ENCODE measurements at places on chromosomes 2 and 18. TPM values are rescaled to one million over a fixed set of nuclear protein-coding genes. Genes with fewer than 3 reads are reported as not detected.
A peak's percentile ranks its signal among the peaks of the same experiment; 100 is the strongest.

The CYB5A gene
- 28.2 TPM for total RNA-seq

GRCh38 chr2:135047300-135047699, at the start of gene MAP3K19:
Gene MAP3K19, minus strand, starts transcription at chr2:135047447. Its CDS starts 22,800 bp downstream, at chr2:135024647.
- no peaks in the 10 kb centered on the region for H3K27me3 ChIP-seq
- no peak within 1 kb of the TSS for H3K27ac ChIP-seq
- DNase-seq: no peak
- no peak within 1 kb of the TSS for H3K4me3 ChIP-seq
- no peaks in the 10 kb centered on the region for H3K36me3 ChIP-seq
- H3K4me1 ChIP-seq: peaks cover 7% of the 10 kb centered on the region

DNA sequence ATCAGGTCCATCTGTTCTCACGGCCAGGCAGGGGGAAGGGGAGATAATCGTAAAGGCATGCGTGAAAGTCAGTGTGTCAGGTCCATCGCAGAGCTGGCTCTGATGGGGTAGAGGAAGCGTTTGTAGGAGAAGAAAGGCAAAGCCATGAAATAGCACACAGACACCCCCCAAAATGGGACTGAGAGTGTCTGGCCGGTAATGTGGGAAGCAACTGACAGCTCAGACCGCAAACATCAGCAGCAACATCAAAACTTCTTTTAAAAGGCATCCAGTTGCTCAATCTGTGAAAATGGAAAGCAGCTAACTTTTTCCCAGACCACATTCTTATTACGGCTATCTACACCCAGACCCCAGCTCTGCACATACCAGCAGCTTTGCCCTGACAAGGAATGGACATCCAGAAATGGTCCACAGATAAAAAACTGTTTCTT, 232.6 kb downstream of the EN1 start:
- peaks cover 29% of the 10 kb centered on the region for H3K4me1 ChIP-seq
- no peak overlapping the region for H3K4me3 ChIP-seq
- H3K36me3 ChIP-seq: no peaks in the 10 kb centered on the region
- DNase-seq: peak; percentile 32
- no peak overlapping the region for H3K27ac ChIP-seq

- DNase-seq: no peak
- H3K4me3 ChIP-seq: no peak overlapping the region
- no peaks in the 10 kb centered on the region for H3K27me3 ChIP-seq
- H3K27ac ChIP-seq: no peak overlapping the region
These were observed 3.0 kb upstream of the CEP68 start for GRCh38 chr2:65053199-65053598.

GRCh38 chr2:85549826-85550225, 10.9 kb downstream of the MAT2A start:
- no peaks in the 10 kb centered on the region for H3K27me3 ChIP-seq
- no peak overlapping the region for H3K27ac ChIP-seq
- no peak for DNase-seq
- H3K36me3 ChIP-seq: no peaks in the 10 kb centered on the region
- no peak overlapping the region for H3K4me3 ChIP-seq

DNA sequence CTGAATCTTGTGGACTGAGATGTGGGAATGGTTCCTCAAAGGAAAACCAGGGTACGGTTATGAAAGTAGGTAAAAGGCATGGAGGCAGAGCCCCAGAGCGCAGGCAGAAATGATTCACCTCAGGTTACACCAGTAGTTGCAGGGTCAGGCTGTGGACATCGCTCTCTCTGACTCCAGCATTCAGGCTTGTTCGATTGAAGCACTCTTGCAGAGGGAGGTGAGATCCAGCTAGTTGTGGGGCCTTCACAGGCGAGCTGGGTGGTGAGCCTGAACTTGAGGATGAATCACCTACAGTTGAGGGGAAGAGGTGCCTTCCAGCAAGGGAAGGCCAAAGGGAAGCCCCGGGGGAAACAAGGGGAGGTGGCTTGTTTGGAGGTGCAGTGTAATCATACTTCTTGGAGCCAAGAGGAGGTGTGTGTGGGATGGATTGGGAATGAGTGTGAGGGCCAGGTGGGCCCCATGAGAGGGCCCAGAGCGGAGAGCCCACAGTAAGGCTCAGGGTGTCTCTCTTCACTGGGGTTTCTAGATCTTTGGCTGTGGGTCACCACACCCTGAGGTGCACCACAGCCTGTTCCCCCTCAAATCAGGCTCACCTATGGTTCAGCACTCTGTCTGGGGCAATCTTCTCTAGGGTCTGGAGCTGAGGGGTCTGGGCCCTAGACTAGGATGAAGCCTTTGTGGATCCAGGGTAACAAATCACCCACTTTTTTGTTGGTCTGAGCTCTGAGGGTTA, 48.5 kb upstream of the MCFD2 start:
- H3K4me3 ChIP-seq: no peak overlapping the region
- no peaks in the 10 kb centered on the region for H3K27me3 ChIP-seq
- no peak overlapping the region for H3K27ac ChIP-seq
- no peaks in the 10 kb centered on the region for H3K4me1 ChIP-seq
- no peak for DNase-seq
- H3K36me3 ChIP-seq: no peaks in the 10 kb centered on the region

GRCh38 chr2:162704496-162704895, 134.1 kb downstream of the KCNH7 start:
- no peak for DNase-seq
- no peak overlapping the region for H3K27ac ChIP-seq

The PSMD14 gene
- total RNA-seq: 117 TPM

The SERPINB7 gene
- total RNA-seq: not detected

The PCARE gene
- total RNA-seq: not detected

The ANKRD30B gene
- not detected for total RNA-seq

DNA sequence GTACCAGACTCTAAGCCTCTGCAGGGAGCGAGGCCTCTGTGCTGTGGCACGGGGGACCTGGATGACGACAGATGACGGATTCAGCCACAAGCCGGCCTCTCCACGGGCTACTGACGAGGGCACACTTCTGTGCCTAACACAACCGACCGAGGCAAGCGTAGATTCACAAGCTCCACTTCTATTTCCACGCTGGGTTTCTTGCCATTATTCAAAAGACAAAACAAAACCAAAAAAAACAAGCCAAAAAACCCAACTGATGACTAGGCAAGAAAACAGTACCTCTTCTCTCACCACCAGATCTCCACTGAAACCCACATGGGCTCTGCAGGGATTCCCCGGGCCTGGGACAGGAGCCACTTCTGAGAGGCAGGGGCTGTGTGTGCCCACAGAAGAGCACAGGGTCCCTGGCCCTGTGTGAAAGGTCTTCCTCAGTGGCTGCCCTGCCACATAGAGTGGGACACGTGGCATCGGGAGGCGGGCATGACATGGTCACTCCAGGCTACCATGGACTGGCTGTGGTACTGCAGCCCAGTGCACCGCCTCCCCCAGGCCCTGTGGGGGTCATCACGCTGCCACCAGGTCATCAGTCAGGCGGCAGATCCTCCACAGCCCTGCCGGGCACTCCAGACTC, 254.7 kb downstream of the HDAC4 start:
- H3K27ac ChIP-seq: no peak overlapping the region
- H3K4me3 ChIP-seq: no peak overlapping the region
- H3K27me3 ChIP-seq: no peaks in the 10 kb centered on the region
- DNase-seq: no peak
- no peaks in the 10 kb centered on the region for H3K36me3 ChIP-seq
- no peaks in the 10 kb centered on the region for H3K4me1 ChIP-seq

The VIT gene
- not detected for total RNA-seq

DNA sequence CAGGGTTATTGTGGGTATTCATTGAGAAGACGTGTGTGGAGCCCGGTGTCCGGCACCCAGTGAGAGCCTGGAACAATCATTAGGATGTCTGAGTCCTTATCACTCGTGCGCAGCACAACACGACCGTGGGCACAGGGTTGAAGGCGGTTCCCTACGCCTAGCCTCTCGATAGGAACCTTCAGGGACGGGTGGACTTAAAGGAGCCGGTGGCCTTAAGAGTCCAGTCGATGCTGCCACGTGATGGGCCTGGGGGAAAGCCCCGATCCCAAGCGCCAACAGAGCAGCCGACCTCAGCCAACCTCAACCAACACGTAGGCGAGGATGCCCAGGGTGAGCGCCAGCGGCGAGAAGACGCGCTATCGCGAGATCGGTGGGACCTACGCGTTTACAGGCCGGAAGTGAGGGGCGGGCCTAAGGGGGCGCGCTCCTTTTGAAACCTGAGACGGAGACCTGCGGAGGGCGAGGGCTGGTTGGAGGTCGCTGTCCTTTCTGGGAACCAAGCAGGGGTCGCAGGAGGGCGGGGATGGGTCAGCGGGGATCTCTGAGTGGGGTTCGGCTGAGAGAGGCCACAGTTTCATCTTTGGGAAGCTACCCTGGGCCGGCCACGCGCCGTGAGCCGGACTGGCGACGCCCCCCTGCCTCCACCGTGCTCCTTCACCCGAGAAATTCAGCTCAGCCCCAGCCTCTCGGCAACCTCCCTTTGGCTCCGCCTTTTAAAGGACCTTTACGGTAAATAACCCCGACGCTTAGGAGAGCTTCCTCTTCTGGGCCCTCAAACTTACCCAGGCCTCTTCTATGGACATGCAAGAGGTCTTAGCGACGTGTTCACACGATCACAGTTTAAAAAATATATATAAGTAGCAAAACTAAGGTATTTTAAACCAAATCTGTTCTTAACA, 28.3 kb downstream of the WNT10A start:
- peaks cover 48% of the 10 kb centered on the region for H3K27me3 ChIP-seq
- H3K36me3 ChIP-seq: no peaks in the 10 kb centered on the region

All from neural progenitor cell (in vitro differentiated cells).